ENCODE measurements at places on chromosomes 5 and 9.

DNA sequence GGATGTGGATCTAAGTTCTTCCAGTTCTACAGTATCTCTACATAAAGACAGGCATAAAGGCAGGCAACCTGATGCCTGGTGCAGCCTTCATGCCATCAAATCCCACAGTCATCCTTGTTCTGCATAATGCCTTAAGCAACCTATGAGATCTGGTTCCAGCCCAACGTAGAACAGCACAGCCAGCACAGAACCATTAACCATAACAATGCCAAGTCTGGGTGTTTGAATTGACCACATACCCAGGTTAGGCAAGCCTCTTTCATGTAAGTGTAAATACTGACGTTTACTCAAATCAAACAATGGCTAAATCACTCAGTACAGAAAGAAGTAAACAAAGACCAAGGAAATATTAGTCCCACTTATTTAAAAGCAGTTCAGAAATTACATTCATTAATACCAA lies 195.0 kb downstream of the ADAMTSL1 start:
- no peak for DNase-seq

DNA sequence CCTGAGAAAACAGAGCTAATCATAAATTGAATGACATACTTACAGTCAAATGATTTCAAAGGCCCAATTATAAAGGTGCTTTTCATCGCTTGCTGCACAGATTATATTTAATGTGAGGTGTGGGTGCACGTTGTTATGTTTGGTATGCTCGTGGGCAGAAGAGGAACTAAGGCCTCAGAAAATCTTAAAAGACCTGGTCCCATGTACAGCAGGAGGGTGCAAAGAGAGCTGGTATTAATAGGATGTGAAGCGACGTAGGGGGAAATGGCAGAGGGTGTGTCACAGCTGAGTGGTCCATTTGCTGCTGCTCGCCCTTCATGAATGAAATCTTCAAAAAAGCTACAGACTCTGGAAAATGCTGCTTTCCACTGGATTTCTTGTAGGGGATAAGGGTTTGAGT lies 40.5 kb upstream of the IFNK start:
- no peak for DNase-seq

DNA sequence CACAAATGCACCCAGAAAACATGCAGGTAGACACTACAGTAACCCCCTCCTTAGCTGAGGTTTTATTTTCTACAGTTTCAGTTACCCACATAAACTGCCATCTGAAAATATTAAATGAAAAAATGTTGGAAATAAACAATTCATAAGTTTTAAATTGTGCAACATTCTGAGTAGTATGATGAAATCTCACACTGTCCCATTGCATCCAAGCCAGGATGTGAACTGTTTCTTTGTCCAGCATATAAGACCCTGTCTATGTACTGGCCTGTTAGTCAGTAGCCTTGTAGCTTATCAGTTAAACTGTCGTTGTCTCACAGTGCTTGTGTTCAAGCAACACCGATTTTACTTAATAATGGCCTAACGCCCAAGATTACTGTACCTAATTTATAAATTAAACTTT lies 630.5 kb downstream of the ANXA1 start:
- no peak for DNase-seq

- no peak for DNase-seq
Observed at GRCh38 chr5:62780888-62781287, 202.3 kb downstream of the LRRC70 start.

GRCh38 chr9:137186385-137186784 lies 2.0 kb downstream of the ANAPC2 start:
- DNase-seq: no peak

DNA sequence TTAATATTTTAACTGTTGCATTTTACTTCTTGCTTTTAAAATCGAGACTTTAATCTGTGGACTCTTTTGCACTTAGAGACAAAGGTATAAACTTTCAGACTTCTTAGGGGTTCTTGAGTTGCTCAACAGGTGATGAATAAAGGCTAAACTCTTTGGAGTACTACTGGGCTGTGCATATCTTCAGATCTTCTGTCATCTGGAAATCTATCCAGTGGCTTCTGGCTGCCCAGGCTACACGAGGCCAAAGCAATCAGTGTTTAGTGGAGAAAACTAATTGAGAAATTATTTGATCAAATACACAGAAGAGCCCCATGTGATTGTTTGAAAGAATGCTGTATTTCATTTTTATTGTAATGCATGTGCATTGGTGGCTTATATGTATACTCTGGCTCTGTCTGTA lies 146.1 kb downstream of the PBX3 start:
- DNase-seq: no peak

DNA sequence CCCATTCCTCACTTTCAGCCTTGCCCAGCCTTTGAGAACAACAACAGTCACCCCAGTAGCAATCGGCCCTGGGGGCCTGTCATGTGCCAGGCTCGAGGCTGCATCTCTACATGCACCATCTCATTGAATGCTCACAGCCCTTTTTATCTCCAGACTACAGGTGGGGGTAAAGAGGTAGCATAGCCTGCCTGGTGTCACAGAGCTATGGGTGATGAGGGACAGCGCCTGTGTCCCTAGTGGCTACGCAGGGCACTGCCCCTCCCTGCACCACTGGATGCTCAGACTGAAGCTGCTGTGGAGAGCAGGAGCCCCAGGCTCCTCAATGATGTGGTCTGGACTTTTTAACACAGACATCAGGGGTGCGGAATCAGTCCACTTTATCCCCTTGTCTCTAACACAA lies 2.8 kb downstream of the CAMK2A start:
- no peak for DNase-seq

DNA sequence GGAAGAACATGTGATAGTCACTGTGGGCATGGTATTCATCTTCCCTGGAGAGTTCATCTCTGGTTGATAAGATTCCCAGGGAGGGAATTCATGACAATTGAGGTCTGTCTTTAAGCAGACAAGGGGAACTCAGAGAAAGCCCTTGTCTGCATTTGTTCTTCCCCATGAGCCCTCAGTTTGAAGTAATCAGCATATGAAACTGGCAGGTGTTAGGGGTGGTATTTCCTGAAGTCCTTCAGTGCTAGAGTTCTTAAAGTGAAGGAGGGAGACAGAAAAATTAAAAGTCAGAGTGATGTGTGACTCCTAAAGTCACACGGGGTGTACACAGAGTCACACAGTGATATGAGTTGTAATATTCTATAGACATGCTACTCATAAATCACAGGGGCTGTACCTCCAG lies 60.6 kb upstream of the SYK start:
- DNase-seq: no peak

DNA sequence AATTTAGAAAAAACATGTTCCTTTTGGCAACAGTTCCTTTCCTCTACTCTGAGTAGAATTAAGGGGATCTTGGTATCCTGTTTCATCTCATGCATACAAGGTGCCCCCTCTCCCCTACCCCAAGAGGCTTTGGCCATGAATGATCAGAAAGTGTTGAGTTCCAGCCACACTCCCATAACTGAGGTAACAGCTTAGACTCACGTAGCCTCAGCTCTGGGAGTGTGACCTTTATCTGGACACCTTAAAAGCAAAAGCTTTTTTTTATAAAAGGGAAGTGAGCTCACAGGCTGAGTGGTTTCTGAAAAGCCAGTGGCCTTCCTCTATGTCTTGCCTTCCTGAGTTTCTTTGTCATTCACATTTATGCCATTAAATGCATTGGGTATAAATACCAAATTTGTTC lies 900 bp upstream of the HAVCR2 start:
- DNase-seq: no peak

- no peak for DNase-seq
Observed at GRCh38 chr5:18397371-18397770, 763.1 kb downstream of the TAF11L14 start.

- no peak for DNase-seq
Observed at GRCh38 chr9:34983209-34983608, 6.3 kb upstream of the DNAJB5 start.

- no peak for DNase-seq
Observed at GRCh38 chr9:98909935-98910334, 33.8 kb upstream of the COL15A1 start.

DNA sequence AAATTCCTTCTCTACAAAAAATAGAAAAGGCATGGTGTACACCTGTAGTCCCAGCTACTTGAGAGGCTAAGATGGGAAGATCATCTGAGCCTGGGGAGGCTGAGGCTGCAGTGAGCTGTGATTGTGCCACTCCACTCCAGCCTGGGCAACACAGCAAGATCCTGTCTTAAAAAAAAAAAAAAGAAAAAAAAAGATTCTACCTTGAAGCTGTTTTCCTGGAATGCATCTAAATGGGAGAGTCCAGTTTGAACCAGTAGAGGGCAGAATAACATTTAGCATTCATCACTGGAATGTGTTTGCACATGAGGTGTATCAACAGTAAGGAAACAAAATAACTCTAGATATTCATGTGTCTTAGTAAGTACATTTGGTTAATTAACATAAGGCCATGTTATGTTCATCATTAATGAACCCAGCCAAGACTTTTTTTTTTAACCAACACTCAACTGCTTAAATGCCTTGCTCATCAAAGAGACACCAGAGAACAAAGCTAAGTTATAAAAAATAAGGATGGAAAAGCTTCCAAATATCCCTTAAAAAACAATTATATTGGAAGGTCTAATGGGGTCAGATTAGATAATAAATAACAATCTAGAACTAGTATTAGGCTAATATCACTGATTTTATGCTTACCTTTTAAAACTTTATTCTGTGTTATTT lies 16.1 kb downstream of the IFNE start:
- no peak for DNase-seq

GRCh38 chr5:60196385-60197113 lies 303.0 kb upstream of the PDE4D start:
- DNase-seq: no peak

DNA sequence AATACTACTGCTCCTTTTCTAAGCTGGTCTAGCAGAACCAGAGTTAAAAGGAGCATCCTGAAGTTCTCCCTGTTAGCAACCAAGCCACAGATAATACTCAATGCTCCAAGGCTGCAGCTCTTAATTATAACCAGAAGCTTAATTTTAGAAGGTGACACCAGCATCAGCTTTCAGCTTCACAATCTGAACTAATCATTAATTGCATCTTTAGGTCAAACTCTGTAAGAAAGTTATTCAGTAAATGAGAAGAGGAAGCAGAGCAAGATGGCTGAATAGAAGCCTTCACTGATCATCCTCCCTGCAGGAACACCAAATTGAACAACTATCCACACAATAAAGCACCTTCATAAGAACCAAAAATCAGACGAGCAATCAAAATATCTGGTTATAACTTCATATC lies 38.5 kb downstream of the APBA1 start:
- no peak for DNase-seq

DNA sequence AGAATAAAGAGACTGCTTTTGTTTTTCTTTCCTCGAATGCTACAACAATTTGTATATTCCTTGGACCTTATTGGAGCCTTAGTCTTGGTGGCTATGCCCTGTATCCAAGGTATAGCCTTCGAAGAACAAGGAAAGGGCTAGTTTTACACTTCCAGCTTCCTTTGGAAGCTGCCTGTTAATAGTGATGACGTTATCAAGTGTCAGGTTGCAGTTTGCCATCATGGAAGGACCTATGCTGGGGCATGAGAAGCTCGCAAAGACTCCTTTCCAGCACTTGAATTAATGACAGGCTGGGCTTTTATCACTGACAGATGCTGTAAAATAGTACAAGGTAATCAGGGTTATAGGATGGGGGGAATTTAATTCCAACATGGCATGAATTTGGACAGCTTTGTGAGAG lies 157.9 kb downstream of the KDM4C start:
- no peak for DNase-seq

DNA sequence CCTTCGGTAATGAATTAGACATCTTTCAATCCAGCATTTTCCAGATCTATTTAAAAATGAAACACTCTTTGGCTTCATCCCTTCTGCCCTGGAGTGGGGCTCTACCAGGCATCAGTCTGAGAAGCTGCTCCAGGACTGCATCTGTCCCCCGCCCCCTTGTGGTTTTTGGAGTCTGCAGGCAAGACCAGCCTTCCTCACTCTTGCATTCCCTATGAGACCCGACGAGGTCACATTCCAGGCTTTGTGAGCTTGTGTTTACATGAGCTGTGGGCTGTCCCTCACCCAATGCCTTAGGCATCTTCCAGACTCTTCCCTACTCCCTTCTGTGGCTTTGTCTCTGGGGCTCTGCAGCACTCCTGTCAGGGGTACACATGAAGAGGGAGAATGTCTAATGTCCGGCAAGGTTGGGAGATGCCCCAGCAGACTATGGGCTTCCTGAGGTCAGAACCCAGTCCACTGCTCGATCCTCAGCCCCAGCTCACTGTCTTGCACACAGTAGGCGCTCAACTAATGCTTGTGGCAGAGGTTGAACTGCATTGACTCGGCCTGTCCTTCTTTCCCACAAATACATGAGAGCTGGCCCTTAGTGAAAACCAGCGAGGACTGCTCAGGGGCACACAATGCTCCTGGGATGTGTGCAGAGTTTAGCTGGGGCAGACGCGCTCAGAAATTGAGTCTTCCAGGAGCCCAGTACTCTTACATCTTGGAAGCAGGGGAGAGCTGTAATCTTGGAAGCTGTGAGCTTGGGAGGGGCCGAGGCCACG lies 11.7 kb upstream of the GADD45G start:
- no peak for DNase-seq

DNA sequence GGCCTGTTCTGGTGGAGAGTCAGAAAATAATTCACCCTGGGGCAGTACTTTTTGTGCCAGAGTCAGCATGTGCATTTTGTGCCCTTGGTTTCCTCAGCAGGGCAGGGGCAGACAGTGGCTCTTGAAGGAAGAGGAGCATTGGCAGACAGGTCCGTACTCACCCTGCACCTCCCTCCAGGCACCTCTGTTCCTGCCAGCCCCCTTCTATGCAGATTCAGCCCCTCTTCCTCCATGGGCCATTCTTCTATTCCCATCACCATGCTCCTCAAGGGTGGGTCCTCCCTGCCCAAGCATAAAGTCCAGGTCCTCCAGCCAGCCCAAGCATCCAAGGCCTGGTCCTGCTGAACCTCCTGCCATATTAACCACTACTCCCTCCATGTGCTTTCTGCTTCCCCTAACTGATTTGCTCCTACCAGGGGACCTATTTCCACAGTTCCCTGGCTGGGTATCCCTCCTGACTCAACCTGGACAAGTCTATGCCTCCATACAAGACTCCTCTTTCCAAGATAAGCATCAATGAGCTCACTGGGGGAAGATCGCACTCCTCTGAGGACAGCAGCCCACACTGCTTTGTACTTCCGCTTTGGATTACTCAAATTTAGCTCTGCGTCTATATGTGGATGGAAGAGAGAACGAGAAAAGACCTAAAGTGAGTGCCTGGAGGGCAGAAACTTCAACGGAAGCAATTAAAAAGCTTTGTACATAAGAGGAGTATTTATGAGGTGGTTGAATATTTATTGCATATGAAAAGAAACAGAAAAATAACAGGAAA lies 9.3 kb upstream of the ACSL6 start:
- DNase-seq: no peak

DNA sequence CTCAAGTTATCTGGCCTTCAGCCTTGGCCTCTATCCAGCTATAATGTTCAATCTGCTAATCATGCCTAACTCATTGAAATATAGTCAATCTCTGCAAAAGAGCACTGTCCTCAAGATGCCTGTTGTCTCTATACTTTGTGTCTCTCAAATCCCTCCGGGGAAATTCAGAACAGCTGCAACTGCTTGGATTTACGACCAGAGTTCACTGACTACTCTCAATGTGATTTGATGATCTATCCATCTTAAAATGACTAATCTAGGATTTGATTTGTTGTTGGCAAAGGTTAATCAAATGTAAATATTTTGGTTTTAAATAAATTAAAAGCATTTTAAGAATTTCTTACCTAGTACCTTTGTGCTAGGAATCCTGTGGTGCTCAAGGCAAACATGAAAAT lies 40.9 kb downstream of the SVEP1 start:
- no peak for DNase-seq
